ENCODE measurements at places on chromosomes 3 and 15.

- DNase-seq, result no peak
These were observed 100.3 kb upstream of the CHL1 start for GRCh38 chr3:96259-96658.

DNA sequence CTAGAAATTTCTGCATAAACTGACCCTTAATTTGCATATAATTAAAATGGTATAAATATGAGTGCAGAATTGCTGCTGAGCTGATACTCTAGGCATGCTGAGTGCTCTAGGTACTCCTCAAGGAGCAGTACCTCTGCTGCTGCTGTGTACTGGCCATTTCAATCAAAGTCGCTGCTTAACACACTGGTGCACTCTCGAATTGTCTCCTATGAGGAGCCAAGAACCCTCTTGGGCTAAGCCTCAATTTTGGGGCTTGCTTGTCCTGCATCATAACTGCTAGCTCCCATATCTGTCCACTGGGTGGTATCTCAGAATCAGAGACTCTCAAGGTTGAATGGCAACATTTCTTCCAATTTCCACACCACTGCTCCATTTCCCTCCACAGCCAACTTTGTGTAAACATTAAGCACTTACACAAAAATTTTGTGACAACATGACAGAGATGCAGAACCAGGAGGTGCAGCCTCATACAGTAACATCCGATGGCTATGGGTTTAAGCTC, 82.5 kb downstream of the XXYLT1 start:
- no peak for DNase-seq

DNA sequence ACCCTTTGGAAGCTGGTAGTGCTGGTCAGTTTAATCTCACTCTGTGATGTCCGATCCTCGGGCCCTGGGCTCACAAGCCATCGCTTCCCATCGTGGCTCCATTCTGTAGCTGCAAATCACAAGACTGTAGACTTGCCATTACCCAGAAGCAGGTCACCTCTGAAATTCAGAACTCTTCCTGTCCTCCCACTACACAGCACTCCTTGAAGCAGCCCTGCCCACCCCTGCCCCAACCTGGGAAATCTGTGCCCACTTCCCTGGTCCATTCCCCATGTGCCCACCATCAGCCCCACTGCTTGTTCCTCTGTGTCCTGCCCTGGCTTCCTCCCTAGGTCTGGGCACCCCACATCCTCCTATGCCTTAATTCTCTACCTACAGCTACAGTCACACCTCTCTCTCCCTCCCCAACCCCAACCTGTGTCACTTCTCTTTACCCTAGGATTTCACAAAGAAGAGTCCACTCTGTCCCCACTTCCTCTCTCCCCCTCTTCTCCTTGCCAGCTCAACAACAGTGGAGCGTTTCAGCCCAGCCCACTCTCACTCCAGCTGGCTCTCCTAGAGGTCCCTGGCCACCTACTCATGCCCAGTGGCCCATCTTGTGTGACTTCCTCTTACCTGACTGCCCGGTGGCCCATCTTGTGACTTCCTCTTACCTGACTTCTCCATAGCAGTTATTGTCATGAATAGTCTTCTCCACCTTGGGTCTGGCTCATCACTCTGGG, 8.3 kb downstream of the ZNF710 start:
- DNase-seq, result no peak

DNA sequence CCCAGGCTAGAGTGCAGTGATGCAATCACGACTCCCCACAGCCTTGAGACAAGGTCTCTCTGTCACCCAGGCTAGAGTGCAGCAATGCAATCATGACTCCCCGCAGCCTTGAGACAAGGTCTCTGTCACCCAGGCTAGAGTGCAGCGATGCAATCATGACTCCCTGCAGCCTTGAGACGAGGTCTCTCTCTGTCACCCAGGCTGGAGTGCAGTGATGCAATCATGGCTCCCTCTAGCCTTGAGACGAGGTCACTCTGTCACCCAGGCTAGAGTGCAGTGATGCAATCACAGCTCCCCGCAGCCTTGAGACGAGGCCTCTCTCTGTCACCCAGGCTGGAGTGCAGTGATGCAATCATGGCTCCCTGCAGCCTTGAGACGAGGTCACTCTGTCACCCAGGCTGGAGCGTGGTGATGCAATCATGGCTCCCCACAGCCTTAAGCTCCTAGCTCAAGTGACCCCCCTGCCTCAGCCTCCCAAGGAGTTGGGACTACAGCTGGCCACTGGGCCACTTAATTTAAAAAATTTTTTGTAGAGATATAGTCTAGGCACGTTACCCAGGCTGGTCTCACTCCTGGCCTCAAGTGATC, 26.1 kb downstream of the TFRC start:
- DNase-seq, result no peak

GRCh38 chr3:13501521-13501920, 21.4 kb downstream of the HDAC11 start:
- no peak for DNase-seq

GRCh38 chr3:159236321-159236720, 434.5 kb downstream of the MFSD1 start:
- DNase-seq, result no peak

- DNase-seq, result no peak
These were observed 36.7 kb downstream of the CCDC12 start for GRCh38 chr3:46939578-46940445.

GRCh38 chr15:29968099-29968894, 114.5 kb upstream of the GOLGA8J start:
- no peak for DNase-seq

DNA sequence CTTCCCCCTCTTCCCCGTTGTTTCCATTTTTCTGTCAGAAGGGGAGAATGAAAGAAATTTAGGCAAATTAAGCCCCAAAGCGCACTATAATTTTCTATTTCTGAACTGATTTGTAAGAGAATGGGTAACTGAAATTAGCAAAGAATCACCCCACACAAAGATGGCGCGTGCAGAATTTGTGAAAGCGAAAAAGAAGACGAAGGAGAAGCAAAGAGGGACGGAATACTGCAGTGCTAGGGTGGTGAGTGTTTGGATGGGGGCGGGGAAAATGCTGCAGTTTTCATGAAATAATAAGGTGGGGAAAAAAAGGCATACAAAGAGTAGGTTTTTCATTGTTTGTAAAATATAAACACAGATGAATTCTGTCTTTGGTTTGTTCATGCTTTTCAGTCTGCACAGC, 4.6 kb upstream of the CTNNB1 start:
- no peak for DNase-seq

DNA sequence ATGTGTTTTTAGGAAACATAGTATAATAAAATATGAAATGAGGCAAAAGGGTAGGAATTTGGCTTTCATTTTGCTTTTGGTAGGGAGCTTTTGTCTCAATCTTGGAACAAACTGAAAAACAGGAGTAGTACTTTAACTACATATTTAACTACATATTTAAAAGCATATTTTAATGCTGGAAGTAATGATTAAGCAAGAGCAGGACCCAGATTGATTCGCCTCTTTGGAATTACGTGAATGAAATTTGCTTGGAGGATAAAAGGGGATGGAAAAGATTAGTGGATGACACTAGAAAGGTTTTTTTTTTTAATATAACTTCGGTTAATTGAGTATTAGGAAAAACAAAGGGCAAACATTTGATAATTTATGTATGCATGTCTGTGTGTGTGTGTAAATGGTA, 11.2 kb upstream of the TMEM212 start:
- no peak for DNase-seq

DNA sequence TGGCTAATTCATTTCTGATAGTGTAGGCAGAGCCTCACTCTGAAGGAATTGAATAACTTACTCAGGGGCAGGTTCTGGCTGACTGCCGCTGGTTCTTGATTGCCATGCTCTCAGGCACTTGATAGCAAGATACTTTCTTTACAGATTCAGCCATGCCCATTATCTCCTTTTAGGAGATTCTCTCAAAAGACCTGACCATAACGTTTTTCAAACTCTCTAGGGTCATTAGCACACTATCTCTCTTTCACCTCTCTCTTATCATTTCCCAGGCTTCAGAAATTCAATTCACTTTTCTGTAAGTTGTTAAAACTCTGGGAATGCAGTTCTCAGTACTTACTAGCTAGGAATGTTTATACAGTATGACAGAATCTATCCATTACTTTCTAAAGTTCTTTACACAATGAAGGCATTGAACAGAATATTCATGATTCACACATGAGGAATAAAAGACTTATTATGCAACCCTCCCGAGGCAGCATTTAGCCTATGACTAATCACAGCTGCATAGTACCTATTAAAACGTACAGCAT, 850.3 kb upstream of the CADM2 start:
- no peak for DNase-seq

- DNase-seq, result no peak
These were observed 57.6 kb downstream of the FNDC3B start for GRCh38 chr3:172096881-172097420.

- DNase-seq, result no peak
These were observed 156.3 kb downstream of the TIGIT start for GRCh38 chr3:114450008-114450596.

- DNase-seq, result no peak
These were observed 93.4 kb upstream of the CTDSPL start for GRCh38 chr3:37768107-37768809.

GRCh38 chr15:89462198-89462912, 34.0 kb downstream of the RHCG start:
- DNase-seq, result no peak

DNA sequence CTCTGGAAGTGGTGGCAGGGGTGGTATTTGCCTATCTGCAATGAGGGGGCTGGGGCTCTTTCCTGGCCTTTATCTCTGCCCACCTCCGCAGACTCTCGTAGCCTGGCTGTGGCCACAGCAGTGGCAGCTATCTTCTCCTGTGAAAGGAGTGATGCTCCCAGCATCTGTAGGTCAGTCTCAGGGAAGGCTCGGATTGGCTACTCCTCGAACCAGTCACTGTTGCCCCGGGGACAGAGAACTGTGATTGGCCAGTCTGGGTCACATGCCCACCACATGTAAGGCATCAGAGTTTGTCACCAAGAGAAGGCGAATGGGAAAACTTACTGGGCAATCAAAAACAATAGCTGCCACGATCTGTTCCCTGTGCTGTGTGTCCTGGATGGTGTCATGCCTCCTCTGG, 30.1 kb upstream of the FGD5 start:
- no peak for DNase-seq

GRCh38 chr3:182138393-182138792, 426.7 kb downstream of the SOX2 start:
- no peak for DNase-seq

- DNase-seq, result peak; percentile 58
These were observed at the start of gene DOCK3 for GRCh38 chr3:50674349-50675178. DOCK3 (plus strand) TSS chr3:50674927; CDS start chr3:50675264, 337 bp downstream.

DNA sequence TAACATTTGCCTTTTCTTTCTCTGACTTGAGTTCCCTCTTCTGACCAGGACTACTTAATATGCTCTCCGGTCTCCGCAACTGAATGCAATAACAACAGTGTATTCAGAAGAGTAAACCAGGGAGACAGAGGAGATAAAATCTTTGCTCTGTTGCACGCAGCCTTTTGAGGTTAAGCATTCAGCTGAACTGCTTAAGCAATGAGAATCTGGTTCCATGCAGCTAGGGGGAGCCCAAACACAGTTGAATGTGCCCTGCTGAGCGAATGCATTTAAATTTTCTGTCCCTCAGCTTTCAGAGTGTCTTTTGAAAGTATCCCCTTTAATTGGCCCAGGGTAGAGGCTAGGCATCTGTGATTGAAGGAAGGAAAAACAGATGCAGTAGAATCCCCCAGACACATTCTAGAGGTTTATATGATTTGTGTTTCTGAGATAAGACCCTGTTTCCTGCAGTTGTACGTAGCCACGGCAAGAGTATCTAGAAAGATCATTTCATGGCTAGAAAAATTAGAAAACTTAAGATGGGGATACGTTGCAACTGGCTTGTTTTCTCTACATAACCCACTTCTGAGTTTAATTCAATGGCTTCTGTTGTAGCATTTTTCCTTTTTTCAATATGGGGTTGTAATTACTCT, 309.6 kb downstream of the TUSC7 start:
- peak; percentile 26 for DNase-seq

GRCh38 chr15:99432271-99433025, 133.3 kb upstream of the MEF2A start:
- no peak for DNase-seq
